Cardiac septum (tissue), 1 donor: ENCODE measurements at places on chromosomes 2 and 18.
A peak's percentile ranks its signal among the peaks of the same experiment; 100 is the strongest.

- DNase-seq: no peak
Observed at GRCh38 chr2:181268174-181268867, 188.9 kb upstream of the ITGA4 start.

DNA sequence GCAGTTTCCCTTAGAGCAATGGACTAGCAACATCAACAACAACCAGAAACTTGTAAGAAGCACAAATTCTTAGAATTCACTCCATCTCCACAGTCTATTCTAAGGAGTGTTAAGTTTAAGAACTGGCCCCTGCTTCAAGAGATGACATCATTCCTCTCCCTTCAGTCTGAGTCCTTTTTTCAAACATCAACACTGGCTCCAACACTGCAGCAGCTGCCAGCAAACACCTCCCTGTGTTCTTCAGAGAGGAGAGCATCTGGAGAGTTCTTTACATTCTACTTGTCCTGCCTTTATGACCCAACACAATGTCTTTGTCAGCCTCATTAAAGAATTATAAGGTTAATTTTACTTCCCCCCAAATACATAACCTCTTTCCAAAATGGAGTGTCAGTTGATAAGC lies 122.3 kb downstream of the HNMT start:
- no peak for DNase-seq

GRCh38 chr18:23784832-23785245 lies 95.6 kb downstream of the LAMA3 start:
- no peak for DNase-seq

GRCh38 chr2:144490017-144490416 lies 29.9 kb downstream of the ZEB2 start:
- DNase-seq: no peak

DNA sequence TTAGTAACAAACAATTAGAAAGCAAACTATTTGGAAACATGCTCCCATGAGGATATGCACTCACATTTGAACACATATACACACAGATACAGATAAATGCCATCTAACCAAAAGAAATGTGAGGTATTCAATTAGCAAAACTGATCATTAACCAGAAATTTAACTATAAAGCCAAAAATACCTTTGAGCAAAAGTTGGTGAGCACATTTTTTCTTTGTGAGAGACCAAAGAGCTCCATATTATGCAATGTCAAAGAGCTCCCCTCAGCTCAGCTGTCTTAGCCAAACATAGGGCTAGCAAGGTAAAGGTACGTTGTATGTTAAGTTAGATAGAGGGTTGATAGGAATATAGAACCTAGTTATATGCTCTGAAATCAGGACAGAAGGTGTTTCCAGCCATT lies 43.8 kb downstream of the CYBRD1 start:
- no peak for DNase-seq

GRCh38 chr18:10312326-10313015 lies 142.0 kb upstream of the APCDD1 start:
- DNase-seq: peak; percentile 9

DNA sequence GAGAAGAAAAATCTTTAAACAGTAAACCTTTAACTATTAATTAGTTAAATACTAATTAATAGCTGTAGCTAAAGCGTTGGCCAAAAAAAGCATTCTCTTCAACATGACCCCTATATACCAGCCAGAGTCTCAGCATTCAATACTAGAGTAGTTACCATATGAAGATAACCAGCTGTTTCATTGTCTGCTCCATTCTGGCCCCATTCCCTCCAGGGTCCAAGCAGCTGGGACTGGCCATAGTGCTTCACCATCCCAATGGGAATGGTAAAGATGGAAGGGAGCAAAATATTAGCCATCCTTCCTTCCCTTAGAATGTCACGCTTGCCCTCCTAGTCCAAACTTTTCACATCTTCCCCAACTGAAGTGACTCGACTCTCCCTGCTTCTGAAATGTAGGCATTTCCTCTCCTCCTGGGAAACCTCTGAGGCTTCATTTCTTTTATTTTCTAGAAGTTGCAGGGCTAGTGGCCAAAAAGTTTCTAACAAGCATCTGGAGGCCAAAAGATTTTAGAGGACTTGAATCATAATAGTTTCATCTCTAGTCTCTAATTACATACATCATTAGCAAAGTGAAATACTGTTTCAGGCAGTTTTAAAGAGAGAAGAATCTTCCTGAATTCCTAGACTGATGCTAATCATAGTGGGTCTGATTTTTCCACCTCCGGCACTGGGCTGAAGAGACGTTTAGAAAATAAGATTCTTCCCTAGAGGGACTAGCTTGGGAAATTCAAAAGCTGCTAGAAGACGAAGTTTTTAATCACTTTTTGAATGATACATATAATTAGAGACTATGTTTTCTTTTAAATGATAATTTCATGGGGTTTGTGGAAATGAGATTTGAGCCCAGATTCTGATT lies 52.7 kb downstream of the CCDC68 start:
- DNase-seq: no peak

DNA sequence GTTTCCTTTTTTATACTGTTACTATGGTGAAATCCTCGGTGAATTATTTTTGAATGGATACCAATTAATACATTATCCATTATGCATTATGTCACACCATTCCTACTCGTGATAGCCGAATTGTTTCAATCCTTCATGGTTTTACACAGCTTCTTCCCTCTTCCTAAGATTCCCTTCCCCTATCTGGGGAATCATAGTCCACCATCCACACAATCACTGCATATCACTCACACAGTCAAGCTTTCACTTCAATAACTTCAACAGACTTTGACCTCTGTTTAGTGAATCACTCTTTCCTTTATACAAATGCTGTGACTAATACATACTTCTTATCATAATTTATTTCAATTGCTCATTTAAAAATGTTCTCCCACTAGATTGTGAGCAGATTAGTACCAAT lies 1108.1 kb upstream of the LRRTM1 start:
- no peak for DNase-seq

- DNase-seq: no peak
Observed at GRCh38 chr2:30601375-30601774, 154.3 kb downstream of the LCLAT1 start.

DNA sequence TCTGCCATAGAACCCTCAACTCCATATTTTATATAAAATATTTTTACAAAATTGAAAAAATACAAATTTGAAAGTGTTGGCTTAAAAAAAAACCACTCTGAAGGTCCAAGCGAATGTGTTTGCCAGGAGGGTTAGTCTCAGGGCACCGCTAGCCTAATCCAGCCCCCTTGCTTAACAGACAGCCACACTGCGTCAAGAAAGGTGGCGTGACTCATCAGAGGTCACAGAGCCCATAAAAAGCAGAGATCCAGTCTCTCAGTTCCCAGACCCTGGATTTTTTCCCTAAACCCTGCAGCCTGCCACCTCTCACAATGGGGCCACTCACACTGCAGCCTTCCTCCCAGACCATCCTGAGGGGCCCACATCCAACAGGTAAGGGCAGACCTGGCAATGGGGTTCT lies 3.9 kb upstream of the TNS1 start:
- DNase-seq: no peak

GRCh38 chr2:152558158-152558984 lies 158.9 kb downstream of the PRPF40A start:
- DNase-seq: no peak

- no peak for DNase-seq
Observed at GRCh38 chr2:17311771-17312511, 206.3 kb downstream of the RAD51AP2 start.

DNA sequence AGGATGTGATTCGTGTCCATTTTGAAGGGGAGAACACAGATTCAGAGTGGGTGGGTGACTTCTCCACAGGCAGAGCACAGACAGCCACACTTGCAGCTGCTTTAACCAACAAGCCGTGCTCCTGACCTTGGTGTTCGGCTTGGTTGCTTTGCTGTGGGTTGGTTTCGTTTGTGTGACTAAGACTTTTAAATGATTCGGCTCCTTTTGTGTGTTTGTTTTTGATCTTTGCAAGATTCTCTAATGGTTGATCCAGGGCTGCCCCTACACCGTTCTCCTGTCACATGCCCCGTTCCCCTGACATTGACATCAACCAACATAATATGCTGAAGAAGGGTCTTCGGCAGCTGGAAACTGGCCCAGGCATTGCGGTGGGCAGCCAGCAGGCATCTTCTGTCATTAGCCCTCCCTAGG lies 95.9 kb upstream of the MBOAT2 start:
- DNase-seq: no peak

- DNase-seq: peak; percentile 91
Observed at GRCh38 chr2:231181860-231182512, 16.4 kb upstream of the ARMC9 start.

GRCh38 chr18:76246590-76246989 lies 248.5 kb downstream of the ZNF516 start:
- DNase-seq: no peak

- no peak for DNase-seq
Observed at GRCh38 chr2:222916229-222917197, 55.7 kb downstream of the ACSL3 start.

DNA sequence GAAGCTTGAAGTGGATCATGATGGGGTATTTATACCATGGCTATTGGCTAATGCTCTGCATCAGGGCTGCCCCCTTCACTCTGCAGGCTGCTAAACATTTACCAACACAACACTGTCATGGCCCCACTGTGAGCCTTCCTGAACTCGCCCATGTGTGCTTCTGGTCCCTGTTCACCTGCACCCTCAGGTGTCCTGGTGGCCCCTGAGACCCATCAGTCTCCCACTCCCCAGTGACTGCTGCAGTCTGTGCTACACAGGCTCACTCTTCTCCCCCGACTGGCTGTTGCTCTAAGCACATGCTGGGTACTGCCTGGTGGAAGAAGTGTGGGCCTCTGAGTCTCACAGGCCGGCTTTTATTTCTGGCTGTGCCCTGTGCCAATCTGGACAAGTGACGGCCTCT lies 183.0 kb upstream of the HS6ST1 start:
- no peak for DNase-seq

DNA sequence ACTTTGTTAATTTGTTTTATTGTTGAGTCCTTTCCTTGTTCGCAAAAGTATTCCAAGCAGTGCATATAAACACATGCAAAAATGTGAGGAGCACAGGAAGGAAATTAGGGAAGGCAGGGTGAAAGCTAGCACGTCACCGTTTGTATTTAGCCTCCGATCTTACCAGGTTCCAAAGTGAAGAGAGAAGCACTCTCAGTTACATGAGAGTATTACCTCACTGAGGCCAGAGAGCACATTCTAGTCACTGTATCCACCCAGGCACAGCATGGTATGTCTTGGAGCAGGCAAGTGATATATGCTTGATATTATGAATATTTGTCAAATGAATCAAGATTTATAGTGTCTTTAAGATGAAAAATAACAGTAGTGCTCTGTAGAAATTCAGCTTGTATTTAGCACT lies 6.5 kb upstream of the TMEM182 start:
- DNase-seq: no peak

DNA sequence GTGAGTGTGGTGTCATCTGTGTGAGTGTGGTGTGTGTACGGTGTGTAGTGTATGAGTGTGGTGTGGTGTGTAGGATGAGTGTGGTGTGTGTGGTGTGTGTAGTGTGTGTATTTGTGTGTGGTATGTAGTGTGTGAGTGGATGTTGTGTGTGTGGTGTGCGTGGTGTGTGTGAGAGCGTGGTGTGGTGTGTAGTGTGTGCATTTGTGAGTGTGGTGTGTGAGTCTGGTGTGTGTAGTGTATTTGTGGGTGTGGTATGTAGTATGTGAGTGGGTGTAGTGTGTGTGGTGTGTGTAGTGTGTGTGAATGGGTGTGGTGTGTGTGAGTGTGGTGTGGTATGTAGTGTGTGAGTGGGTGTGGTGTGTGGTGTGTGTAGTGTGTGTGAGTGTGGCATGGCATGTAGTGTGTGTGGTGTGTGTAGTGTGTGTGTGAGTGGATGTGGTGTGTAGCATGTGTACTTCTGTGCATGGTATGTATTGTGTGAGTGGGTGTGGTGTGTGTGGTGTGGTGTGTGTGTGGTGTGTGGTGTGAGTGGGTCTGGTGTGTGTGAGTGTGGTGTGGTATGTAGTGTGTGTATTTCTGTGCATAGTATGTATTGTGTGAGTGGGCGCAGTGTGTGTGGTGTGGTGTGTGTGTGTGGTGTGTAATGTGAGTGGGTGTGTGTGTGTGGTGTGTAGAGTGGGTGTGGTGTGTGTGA lies 227.8 kb downstream of the BCL2 start:
- DNase-seq: no peak

GRCh38 chr2:101121174-101121573 lies 30.0 kb downstream of the TBC1D8 start:
- DNase-seq: no peak

- no peak for DNase-seq
Observed at GRCh38 chr2:219737270-219737691, 109.9 kb downstream of the SLC4A3 start.
